Gastrocnemius medialis (tissue), 4 donors: ENCODE measurements at places on chromosomes 12 and 14. TPM values are rescaled to one million over a fixed set of nuclear protein-coding genes. Genes with fewer than 3 reads are reported as not detected.

KRT5 gene
- total RNA-seq, result not detected

- H3K4me3 ChIP-seq, result no peak overlapping the region
- H3K27ac ChIP-seq, result no peak overlapping the region
- no peak for DNase-seq
These were observed 9.4 kb downstream of the COX16 start for GRCh38 chr14:70350078-70350477.

DNA sequence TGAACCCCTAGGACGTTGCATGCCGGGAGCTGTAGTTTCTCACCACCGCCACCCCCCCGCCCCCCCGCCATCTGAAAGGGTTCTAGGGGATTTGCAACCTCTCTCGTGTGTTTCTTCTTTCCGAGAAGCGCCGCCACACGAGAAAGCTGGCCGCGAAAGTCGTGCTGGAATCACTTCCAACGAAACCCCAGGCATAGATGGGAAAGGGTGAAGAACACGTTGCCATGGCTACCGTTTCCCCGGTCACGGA lies 501 bp upstream of the HSP90B1 start:
- peaks cover 50% of the 10 kb centered on the region for H3K4me1 ChIP-seq
- no peaks in the 10 kb centered on the region for H3K27me3 ChIP-seq
- H3K36me3 ChIP-seq, result peaks cover 29% of the 10 kb centered on the region
- H3K4me3 ChIP-seq, result peak overlapping the region; percentile 60
- no peak for DNase-seq
- peak overlapping the region; percentile 92 for H3K27ac ChIP-seq

DNA sequence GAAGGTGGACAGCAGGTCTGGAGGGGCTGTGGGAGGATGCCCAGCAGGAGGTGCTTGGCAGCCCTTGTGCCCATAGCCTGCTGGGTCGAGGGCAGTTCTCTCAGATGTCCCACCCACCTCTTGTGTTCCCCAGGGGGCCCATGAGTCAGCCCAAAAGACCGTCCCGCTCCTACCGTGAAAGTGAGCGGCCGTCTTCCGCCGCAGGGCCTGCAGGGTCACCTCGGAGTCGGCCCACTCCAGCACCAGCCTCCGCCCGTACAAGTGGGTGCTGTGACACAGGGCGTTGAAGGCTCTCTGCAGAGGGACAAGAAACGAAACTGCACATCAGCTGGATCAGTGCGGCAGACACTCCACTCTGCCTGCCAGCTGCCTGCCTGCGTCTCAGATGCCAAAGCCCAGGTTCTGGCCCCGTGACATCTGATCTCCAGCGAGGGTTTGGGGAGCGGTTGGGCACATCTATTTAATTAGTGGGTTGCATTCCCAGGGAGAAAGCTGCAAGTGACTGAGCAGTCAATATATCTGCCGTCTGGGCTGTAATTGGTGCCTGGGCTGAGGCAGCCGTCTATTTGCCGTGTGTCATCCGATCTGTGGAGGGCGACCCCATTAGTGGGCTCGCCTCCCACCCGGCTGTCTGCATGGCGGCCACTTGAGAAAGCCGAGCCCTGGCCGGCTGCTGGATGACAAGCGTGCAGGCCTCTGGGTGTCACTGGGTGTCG lies 121.5 kb downstream of the RBM19 start:
- H3K27me3 ChIP-seq, result no peaks in the 10 kb centered on the region
- H3K36me3 ChIP-seq, result no peaks in the 10 kb centered on the region
- H3K4me3 ChIP-seq, result no peak overlapping the region
- H3K4me1 ChIP-seq, result peaks cover 3% of the 10 kb centered on the region

GRCh38 chr12:128815779-128816642 lies 7.7 kb downstream of the SLC15A4 start:
- H3K4me1 ChIP-seq, result peaks cover 95% of the 10 kb centered on the region
- H3K27ac ChIP-seq, result peak overlapping the region; percentile 98
- no peaks in the 10 kb centered on the region for H3K27me3 ChIP-seq
- no peaks in the 10 kb centered on the region for H3K36me3 ChIP-seq
- peak overlapping the region; percentile 40 for H3K4me3 ChIP-seq
- no peak for DNase-seq

DNAH10 gene
- not detected for total RNA-seq

GRCh38 chr14:61868846-61869245 lies 106.6 kb downstream of the SNAPC1 start:
- DNase-seq, result no peak
- H3K27ac ChIP-seq, result no peak overlapping the region
- no peaks in the 10 kb centered on the region for H3K36me3 ChIP-seq
- no peaks in the 10 kb centered on the region for H3K27me3 ChIP-seq
- no peaks in the 10 kb centered on the region for H3K4me1 ChIP-seq

GRCh38 chr14:55500219-55500701 lies 59.8 kb upstream of the TBPL2 start:
- DNase-seq, result no peak
- no peaks in the 10 kb centered on the region for H3K36me3 ChIP-seq
- H3K4me1 ChIP-seq, result no peaks in the 10 kb centered on the region
- no peak overlapping the region for H3K27ac ChIP-seq

PLEK2 gene
- 0.94 TPM for total RNA-seq

GRCh38 chr12:65533177-65533883 lies 254.8 kb downstream of the MSRB3 start:
- no peaks in the 10 kb centered on the region for H3K4me1 ChIP-seq
- no peak for DNase-seq
- no peaks in the 10 kb centered on the region for H3K36me3 ChIP-seq
- H3K27me3 ChIP-seq, result no peaks in the 10 kb centered on the region
- H3K27ac ChIP-seq, result peak overlapping the region; percentile 10

GRCh38 chr12:104785886-104786285 lies 172.2 kb downstream of the SLC41A2 start:
- H3K36me3 ChIP-seq, result no peaks in the 10 kb centered on the region
- H3K27ac ChIP-seq, result no peak overlapping the region
- DNase-seq, result no peak
- no peaks in the 10 kb centered on the region for H3K27me3 ChIP-seq

DNA sequence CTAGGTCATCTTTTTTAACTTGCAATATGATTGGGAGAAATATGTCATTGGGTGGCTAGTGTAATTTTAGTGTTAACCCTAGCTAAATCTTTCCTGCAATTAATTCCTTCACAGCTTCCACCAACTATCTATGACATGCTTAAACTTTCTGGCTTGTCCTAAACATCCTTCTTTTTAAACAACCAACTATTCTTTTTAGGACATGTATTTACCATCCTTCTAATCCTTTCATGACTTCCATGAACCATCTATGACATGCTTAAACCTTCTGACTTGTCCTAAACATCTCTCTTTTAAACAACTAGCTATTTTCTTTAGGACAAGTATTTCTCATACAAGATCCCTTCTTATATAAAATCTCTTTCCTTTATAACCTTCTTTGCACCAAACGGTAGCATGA lies 179.6 kb upstream of the PDZRN4 start:
- H3K27me3 ChIP-seq, result no peaks in the 10 kb centered on the region
- no peaks in the 10 kb centered on the region for H3K36me3 ChIP-seq
- no peak overlapping the region for H3K27ac ChIP-seq
- no peak for DNase-seq

DNA sequence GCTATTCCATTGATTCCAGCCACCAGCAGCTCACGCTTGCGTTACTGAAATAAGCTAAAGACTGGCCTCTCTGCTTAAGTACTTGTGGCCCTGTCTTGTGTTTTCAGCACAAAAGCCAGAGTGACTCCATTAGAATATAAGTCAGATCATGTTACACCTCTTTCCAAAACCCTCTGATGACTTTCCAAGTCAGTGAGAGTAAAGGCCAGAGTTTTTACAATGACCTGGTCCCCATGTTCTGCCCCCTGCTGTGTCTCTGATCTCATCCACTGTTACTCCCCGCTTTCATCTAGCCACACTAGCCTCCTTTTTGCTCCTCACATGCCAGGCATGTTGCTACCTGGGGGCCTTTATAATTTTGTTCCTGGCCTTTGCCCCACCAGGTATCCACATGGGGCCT lies 6.9 kb upstream of the CKAP4 start:
- no peaks in the 10 kb centered on the region for H3K27me3 ChIP-seq
- DNase-seq, result no peak
- H3K27ac ChIP-seq, result no peak overlapping the region
- H3K36me3 ChIP-seq, result no peaks in the 10 kb centered on the region
- H3K4me1 ChIP-seq, result no peaks in the 10 kb centered on the region
- no peak overlapping the region for H3K4me3 ChIP-seq

CHFR gene
- 19.6 TPM for total RNA-seq

- H3K27me3 ChIP-seq, result no peaks in the 10 kb centered on the region
- no peaks in the 10 kb centered on the region for H3K4me1 ChIP-seq
- H3K4me3 ChIP-seq, result no peak overlapping the region
- H3K36me3 ChIP-seq, result peaks cover 27% of the 10 kb centered on the region
- no peak overlapping the region for H3K27ac ChIP-seq
These were observed 20.3 kb upstream of the SYCP3 start for GRCh38 chr12:101759396-101760047.

DNA sequence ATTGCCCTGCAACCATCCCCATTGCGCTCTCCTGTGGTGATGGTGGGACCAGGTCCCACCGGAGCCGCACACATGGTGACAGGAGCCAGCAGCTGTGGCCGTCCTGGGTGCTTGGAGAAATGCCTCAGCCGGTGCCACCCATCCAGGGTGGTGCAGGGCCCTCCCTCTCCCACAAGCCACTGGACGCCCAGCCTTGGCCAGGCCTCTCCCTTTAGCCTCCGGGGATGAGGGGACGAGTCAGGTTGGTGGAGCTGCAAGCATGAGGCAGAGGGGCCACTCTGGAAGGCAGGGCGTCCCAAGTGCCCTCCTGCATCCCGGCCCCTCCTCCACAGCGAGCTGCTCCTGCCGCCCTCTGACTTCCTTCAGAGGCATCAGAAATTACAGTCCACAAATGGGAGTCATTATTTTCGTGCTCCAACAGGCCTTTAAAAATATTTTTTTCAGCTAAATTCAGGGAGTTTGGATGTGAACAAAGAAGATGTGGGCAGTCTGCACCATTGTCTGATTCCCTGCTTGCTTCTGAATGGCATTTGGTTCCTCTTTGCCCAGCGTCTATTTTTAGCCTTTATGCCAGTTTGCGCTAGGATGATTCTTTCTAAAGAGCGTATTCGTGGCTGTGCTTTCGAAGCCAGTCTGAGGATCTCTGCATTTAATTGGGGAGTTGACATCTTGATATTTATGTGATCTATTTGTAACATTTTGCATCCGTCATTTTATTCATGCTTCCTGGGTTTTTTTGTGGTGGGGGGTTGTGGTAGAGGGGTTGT lies 189.4 kb downstream of the ADGRD1 start:
- no peak for DNase-seq
- no peaks in the 10 kb centered on the region for H3K27me3 ChIP-seq
- H3K4me3 ChIP-seq, result no peak overlapping the region
- no peak overlapping the region for H3K27ac ChIP-seq

ADGRD1 gene
- 7.2 TPM for total RNA-seq

PIP4K2C gene
- total RNA-seq, result 22.0 TPM

DNA sequence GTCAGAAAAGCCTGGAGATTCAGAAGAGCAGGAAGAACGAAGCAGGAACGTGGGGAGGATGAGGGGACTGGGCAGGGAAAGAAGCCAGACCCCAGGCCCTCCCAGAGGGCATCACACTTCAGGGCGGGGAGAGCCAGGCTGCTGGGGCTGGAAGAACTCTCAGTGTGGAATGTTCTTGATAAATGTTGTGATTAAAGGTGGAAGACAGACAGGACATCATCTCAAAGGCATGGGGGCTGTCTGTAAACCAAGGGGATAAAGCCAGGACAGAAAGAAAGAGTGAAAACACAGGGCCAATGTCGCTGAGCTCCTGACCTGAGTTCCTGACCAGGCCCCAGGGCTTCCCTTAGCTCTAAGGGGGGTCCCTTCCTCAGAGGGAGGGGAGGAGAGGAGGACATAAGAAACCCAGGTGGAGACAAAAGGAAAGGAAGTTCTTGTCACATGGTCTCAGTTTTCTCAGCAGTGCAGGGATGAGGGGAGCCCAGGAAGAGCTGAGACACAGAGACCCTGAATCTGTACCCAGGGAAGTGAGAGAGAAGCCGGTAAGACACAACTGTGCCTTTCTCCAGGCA lies 56.3 kb downstream of the SETD3 start:
- no peaks in the 10 kb centered on the region for H3K27me3 ChIP-seq
- H3K4me3 ChIP-seq, result no peak overlapping the region
- H3K36me3 ChIP-seq, result no peaks in the 10 kb centered on the region
- no peak for DNase-seq

DNA sequence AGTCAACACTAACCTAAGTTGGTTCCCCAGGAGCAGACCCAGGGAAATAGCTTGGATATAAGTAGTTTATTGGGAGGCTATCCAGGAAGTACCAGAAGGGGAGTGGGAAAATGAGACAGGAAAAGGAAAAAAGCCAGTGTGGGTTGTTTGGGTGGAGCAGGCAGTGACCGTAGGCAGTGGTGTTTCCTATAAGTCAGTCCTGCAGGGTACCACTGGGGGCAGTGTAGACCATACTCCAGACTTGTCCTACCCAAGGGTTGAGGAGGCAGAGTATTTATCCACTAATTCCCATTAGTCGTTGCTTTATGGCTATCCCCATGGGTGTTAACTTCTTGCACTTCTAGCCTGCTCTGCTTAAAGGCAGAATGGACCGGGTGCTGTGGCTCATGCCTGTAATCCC lies 6.4 kb upstream of the CCDC60 start:
- H3K27me3 ChIP-seq, result no peaks in the 10 kb centered on the region
- no peak overlapping the region for H3K4me3 ChIP-seq
- no peaks in the 10 kb centered on the region for H3K36me3 ChIP-seq
- no peak for DNase-seq

DNA sequence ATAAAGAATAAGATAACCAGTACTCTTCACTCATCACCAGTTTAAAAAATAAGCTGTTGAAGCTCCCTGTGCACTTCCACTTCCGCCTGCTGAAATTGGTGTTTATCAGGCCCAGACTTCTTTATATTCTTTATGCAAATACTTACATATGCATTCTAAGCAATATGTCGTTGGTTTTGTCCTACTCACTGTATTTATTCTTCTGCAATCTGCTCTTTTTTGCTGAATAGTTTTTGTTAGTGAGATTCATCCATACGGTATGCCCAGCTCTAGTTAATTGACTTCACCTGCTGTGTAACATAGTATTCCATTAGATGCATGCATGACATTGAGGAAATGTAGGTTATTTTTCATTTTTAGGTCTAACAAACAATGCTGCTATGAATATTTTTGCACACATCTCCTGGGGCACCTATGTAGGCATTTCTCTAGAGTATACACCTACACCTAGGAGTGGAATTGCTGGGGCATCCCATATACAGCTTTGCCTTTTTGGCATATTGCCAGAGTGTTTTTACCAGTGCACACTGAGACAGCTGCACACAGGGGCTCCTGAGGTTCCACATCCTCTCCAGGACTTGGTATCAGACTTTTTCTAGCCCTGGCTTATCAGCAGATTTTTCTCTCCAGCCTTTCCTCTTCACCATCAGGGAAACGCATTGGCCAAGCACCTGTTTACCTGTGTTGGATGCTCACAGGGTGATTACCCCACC lies 1.0 kb upstream of the NRIP2 start:
- H3K4me1 ChIP-seq, result no peaks in the 10 kb centered on the region
- H3K36me3 ChIP-seq, result no peaks in the 10 kb centered on the region
- no peaks in the 10 kb centered on the region for H3K27me3 ChIP-seq

- no peak overlapping the region for H3K27ac ChIP-seq
- H3K4me1 ChIP-seq, result no peaks in the 10 kb centered on the region
- peaks cover 27% of the 10 kb centered on the region for H3K36me3 ChIP-seq
These were observed 73.5 kb upstream of the GPHB5 start for GRCh38 chr14:63392236-63392635.

TAS2R19 gene
- 2.5 TPM for total RNA-seq

KLC1 gene
- 398 TPM for total RNA-seq

FIGNL2 gene
- total RNA-seq, result not detected

GRCh38 chr14:21038441-21039422 lies 3.4 kb upstream of the RNASE7 start:
- peak overlapping the region; percentile 19 for H3K4me3 ChIP-seq
- H3K36me3 ChIP-seq, result no peaks in the 10 kb centered on the region
- H3K4me1 ChIP-seq, result peaks cover 66% of the 10 kb centered on the region

- H3K36me3 ChIP-seq, result no peaks in the 10 kb centered on the region
- no peaks in the 10 kb centered on the region for H3K27me3 ChIP-seq
- H3K27ac ChIP-seq, result no peak overlapping the region
- no peak for DNase-seq
These were observed 21.9 kb downstream of the CLEC9A start for GRCh38 chr12:10052193-10052913.
